ENCODE measurements at places on chromosomes 13 and 19.

GRCh38 chr19:7509625-7510024 lies 6.3 kb upstream of the ZNF358 start:
- no peak for DNase-seq

GRCh38 chr13:76036176-76036575 lies 400.0 kb downstream of the LMO7 start:
- no peak for DNase-seq

DNA sequence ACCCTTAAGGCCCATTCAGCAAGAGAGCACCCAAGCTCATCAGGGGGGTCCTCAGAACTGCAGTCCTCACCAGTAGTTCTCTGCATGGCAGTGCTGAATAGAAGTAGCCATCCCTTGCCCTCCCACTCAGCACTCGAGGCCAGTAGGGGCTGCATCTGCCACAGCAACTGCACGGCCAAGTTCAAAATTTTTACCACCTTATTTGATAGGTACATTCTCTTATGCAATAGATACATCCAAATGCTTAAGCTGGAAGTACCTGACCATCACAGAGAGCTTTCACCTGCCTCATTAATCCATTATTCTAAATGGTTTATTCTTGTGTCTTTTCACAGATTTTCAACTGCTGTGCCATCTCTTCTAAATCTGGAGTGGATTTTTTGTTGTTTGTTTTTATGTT lies 1307.4 kb downstream of the SLITRK5 start:
- DNase-seq: no peak

DNA sequence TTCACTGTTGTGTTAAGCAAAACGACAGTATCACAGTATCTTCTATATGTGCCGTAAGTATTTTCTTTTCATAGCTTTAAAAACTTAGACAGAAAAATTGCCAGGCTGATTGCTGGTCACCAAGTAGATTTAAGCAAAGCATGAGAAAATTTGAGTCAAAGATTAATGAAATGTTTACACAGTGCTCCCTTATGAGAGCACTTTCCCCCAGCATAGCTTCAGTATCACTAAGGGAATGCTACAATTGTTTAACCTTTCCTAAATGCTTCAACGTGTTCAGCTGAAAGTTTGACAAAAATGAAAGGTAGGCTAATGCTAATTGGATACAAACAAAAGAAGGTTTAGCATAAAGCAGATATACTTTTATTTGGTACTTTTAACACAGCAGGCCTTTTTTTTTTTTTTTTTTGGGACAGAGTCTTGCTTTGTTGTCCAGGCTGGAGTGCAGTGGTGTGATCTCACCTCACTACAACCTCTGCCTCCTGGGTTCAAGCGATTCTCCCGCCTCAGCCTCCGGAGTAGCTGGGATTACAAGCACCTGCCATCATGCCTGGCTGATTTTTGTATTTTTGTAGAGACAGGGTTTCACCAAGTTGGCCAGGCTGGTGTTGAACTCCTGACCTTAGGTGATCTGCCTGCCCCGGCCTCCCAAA lies 23.4 kb downstream of the PCCA start:
- DNase-seq: no peak

GRCh38 chr19:42129399-42130253 lies 2.6 kb downstream of the POU2F2 start:
- no peak for DNase-seq

DNA sequence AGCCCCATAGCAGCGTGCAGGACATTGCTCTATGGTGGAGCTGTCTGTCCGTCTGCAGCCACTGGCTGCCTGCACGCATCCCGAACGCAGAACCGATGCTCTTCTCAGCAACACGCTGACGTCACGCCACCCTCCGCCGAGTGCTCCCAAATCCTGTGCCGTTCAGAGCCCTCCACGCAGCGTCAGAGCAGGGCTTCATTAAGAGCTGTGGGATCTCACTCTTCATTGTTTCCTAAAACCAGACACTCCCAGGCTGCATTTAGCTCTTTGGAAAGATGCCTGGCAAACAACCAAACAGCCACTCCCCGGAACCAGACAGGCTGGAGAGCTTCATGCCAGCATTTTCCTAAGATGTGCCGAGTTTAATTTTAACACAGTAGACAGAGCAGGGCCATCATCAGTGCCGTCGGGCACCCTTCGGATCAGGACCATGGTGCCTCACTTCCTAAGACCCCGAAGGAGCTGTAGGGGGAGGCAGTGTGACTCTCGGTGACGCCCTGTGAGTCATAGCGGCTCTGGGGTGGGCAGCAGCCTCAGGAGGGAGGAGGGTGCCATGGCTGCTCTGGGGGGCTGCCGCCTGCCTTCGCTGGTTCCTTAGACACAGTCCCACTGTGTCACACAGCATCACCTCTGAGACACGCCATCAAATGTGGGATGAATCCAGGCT lies 131.5 kb upstream of the MCF2L start:
- no peak for DNase-seq

Measured in left kidney (tissue), 8 donors.